NCI-H510A (cell line): ENCODE measurements at places on chromosomes 7 and 10.

DNA sequence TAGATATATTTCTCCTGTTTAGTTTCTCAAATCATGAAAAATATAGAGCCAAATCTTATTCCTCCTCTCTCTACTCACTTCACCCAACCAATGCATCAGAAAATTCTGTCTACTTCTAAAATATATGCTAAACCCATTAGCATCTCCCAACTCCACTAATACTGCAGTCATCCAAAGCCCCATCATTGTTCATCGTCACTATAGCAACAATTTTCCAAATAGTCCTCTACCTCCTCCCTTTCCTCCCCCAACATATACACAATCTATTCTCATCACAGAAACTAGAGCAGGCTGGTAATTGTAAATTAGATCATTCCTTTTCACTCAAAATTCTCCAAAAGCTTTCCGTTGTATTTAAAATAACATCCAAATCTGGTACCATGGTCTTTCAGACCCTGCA is 38.4 kb upstream of the C10orf120 start:
- no peak for DNase-seq

- no peak for DNase-seq
Observed at GRCh38 chr7:126103582-126103981, 1149.2 kb downstream of the GRM8 start.

GRCh38 chr10:129800796-129801340 is 163.2 kb downstream of the EBF3 start:
- no peak for DNase-seq

DNA sequence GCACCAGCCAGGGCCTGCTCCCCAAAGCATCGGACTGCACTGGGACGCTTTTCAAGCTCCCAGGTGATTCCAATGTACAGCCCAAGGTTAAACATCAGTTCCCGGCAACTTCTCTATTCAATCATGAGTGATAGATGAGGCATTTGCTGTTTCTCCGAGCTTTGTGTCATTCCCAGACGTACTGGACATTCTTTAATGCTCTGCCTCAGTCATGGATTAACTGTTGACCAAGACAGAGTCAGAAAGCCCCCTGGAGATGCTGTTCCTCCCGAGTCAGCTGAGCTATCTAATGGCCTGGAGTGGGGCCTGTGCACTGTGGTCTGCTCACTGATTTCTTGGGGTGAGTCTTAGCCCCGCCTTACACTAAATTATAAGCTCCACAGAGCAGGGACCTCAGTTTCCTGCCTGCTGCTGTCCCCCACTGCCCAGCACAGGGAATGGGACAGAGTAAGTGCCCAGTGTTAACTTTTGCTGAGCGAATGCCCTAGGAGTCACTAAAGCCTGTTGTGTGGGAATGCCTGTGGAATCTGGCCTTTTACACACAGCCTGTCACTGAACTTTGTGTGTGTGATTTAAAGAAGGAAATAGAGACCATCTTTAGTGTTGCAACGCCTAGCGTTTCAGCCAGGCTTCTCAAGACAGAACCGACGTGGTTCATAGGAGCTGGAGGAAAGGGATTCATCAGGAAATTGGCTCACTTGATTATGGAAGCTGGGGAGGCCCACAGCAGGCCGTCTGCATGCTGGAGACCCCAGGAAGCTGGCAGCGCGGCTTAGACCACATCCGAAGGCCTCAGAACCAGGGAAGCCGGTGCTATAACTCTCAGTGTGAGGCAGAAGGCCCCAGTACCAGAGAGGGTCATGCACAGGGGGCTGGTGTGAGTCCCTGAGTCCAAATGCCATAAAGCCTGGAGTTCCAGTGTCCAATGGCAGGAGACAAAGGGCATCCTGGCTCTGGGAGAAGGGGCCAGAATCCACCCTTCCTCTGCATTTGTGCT is 29.3 kb upstream of the RNF32 start:
- DNase-seq: no peak

- no peak for DNase-seq
Observed at GRCh38 chr7:50762337-50762736, 20.4 kb downstream of the GRB10 start.

GRCh38 chr7:28065308-28065707 is 115.3 kb downstream of the JAZF1 start:
- DNase-seq: no peak

- no peak for DNase-seq
Observed at GRCh38 chr10:116602648-116603400, 12.1 kb downstream of the PNLIPRP1 start.
